Ureter (tissue), 1 donor: ENCODE measurements at places on chromosomes 11 and 22. TPM values are rescaled to one million over a fixed set of nuclear protein-coding genes. Genes with fewer than 3 reads are reported as not detected.

Gene GGT5
- 58.2 TPM for total RNA-seq

Gene IRAG1
- total RNA-seq, result 75.5 TPM

Gene ART1
- not detected for total RNA-seq

Gene PCSK7
- total RNA-seq, result 99.6 TPM

Gene C22orf31
- total RNA-seq, result not detected

Gene FXYD6
- 41.8 TPM for total RNA-seq

Gene PRR33
- not detected for total RNA-seq

Gene OR5B21
- total RNA-seq, result not detected

Gene C11orf42
- not detected for total RNA-seq

Gene NCR3LG1
- 3.4 TPM for total RNA-seq

Gene DLG2
- total RNA-seq, result 19.5 TPM

Gene SULT4A1
- 1.8 TPM for total RNA-seq

Gene THYN1
- total RNA-seq, result 52.1 TPM

Gene SHANK2
- total RNA-seq, result 77.1 TPM

Gene PATE4
- total RNA-seq, result not detected

Gene TBX1
- 13.0 TPM for total RNA-seq

Gene AIFM3
- total RNA-seq, result 15.4 TPM

Gene RBFOX2
- total RNA-seq, result 115 TPM

Gene OR5T2
- not detected for total RNA-seq

Gene APOA4
- total RNA-seq, result not detected

Gene HBG1
- not detected for total RNA-seq

Gene JAML
- 13.9 TPM for total RNA-seq

Gene FZD4
- total RNA-seq, result 25.0 TPM

Gene SAA2
- total RNA-seq, result 6.7 TPM

Gene RASD2
- 8.7 TPM for total RNA-seq

Gene DDIAS
- 2.6 TPM for total RNA-seq

Gene APLNR
- total RNA-seq, result 4.7 TPM

Gene HYLS1
- 2.7 TPM for total RNA-seq

Gene TMEM41B
- 37.0 TPM for total RNA-seq

Gene RPS6KB2
- total RNA-seq, result 44.8 TPM

Gene GLYAT
- not detected for total RNA-seq

Gene JOSD1
- total RNA-seq, result 39.7 TPM
